ENCODE measurements at places on chromosomes 5 and 9.

GRCh38 chr5:58356662-58357061, 103.2 kb downstream of the PLK2 start:
- DNase-seq, result no peak

DNA sequence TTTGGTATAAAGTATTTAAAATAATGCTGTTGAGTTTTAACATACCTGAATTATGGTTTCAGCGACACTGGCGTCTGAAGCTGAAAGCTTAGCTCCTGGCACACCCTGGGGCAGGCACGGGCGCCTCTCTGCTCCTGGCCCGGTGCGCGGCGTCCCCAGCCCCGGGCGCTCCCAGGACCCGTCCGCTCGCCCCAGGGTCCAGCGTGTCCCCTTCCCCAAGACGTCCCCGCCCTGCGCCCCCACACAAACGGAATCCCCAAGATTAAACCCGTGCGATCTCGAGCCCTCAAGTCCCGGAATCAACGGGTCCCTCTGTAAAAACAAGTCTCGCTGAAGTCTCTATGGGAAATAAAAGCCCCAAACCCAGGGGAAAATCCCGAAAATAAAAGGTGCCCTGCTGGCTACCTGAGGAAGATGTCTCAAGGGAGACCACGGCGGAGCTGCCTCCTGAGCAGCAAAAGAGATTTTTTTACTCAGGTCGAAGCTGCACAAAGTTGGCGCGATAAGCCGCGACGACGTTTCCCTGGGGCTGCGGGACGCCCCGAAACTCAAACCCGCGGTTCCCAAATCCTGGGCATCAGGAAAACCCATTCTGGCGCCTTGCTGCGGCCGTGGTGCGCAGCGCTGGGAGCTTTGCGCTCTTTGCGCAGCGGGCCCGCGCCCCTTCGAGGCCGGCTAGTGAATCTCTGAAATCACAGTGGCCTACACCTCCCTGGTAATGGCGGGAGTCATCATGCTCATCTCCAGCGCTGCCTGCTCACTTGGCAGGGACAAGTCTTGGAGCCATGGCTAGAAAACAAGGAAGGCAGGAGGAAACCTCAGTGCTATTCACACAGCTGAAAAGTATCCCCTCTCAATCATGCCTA, 6.3 kb upstream of the IFNA8 start:
- DNase-seq, result no peak

GRCh38 chr5:108102463-108102862, 279.4 kb downstream of the FBXL17 start:
- DNase-seq, result no peak

GRCh38 chr5:108620516-108620915, 127.2 kb upstream of the FER start:
- no peak for DNase-seq

DNA sequence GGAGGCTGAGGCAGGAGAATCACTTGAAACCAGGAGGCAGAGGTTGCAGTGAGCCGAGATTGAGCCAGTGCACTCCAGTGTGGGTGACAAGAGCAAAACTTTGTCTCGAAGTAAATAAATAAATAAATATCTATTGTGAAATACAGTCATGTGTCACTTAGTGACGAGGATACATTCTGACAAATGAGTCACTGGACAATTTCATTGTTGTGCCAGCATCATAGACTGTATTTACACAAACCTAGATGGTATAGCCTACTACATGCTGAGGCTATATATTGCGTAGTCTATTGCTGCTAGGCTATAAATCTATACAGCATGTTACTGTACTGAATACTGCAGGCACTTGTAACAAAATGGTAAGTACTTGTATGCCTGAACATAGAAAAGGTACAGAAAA, 61.1 kb upstream of the CCL21 start:
- no peak for DNase-seq

DNA sequence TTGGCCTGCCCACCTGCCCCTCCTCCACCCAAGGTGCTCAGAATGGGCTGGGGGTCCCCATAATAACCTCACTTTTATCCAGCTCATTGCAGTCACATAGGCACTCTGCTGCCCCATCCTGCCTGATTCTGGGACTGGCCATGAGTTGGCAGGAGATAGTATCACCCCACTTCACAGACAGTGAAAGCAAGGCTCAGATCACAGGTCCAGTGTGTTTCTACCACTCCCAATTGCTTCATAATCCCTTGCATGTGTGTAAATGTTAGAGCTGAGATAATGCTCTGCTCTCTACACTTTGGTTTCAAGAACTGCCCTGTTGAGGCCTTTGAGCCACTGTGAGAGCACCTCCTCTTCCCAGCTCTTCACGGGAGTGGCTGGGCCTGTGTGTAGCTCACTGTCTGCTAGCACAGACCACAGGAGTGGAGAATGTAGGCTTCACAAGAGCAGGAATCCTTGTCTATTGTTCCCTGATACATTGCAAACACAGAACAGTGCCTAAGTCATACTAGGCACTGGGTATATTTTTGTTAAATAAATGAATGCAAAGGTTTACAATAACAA, 8.4 kb downstream of the PCYOX1L start:
- no peak for DNase-seq

DNA sequence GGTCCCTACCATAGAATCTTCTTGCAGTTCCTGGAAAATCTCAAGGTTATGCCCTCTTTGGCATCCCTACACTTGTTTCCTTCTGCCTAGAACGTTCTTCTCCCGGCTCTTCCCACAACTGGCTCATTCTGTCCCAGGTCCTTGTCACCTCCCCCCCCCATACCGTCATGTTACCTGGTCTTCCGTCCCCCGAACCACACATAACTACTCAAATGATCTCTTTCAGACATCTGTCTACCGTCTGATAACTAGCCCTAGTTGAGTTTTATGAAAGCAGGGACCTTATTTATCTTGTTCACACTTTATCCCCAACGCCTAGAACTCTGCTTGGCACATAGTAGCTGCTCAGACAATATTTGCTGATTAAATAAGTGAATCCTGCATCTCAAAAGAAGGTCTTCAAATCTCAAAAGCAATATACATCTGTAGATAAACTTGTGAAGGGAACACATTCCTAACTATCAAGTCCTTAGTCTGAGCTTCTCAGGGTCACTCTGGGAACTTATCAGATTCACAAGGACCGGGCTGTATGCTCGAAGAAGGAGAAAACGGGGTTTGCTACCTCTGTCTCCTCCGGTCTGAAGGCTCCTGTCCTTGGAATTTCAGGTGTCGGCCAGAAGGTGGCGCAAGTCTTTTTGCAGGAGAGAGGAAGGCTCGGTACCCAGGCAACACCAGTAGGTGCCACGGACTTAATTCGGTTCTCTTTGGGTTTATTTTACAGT, 30.0 kb downstream of the LCP2 start:
- DNase-seq, result peak; percentile 60

DNA sequence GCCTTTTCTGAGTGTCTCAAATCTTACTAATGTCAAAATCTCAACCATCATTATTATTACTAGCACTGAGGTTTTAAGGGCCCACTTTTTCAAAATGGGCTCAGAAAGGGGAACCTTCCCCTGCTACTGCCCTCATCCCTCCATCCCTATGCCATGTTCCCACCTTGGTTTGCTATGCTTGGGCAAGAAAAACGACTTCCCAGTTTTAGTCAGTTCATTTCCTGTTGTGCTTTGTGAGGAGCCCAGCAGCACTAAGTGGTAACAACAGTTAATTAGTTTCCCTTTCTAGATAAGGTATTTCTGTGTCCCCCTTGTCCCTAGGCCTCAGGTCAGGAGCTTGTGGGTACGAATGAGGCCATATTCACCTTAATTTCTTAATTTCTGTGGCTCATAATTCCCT, 595.2 kb downstream of the RAB3C start:
- no peak for DNase-seq

- DNase-seq, result no peak
These were observed 8.9 kb downstream of the DNLZ start for GRCh38 chr9:136354592-136355085.

DNA sequence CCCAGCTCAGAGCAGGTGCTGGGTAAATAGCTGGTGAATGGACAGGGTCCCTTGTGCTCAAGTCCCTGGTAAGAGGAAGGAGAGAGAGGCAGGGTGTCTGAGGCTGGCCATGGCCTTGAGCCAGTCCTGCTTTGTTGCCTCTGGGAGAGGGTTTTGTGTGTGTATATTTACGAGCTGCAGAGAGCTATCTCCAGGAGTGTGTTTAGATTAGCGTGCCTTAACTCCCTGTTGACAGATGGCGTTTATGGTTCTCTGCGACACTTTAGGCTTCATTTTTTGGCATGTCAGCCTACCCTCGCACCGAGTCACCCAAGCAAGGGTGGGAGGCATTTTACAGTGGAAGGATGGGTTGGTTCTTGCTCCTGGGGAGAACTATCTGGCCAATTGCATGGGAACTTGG, 22.2 kb downstream of the HMCN2 start:
- DNase-seq, result no peak

GRCh38 chr9:4084435-4084818, 215.4 kb downstream of the GLIS3 start:
- DNase-seq, result no peak

- no peak for DNase-seq
These were observed 54.6 kb downstream of the LRRC70 start for GRCh38 chr5:62633243-62633642.

DNA sequence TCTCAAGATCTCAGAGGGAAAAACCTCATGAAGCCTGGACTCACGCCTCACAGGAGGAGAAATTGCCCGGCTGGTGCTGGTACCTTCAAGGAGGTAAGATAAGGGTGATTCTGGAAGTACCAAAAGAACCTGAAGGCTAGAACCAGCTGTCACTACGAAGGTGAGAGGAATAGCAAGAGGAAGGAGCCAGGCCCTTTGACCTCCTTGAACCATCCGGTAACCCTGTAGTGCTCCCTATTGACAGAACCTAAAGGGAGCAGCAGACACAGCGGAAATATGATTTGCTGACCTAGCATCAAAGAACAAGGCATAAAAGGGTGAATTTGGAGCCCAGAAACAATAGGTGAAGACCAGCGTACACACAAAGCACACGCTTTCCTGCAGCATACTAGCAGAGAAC, 92.2 kb downstream of the DOCK8 start:
- peak; percentile 9 for DNase-seq

GRCh38 chr9:35858458-35858857, 11.7 kb downstream of the OR13J1 start:
- no peak for DNase-seq

DNA sequence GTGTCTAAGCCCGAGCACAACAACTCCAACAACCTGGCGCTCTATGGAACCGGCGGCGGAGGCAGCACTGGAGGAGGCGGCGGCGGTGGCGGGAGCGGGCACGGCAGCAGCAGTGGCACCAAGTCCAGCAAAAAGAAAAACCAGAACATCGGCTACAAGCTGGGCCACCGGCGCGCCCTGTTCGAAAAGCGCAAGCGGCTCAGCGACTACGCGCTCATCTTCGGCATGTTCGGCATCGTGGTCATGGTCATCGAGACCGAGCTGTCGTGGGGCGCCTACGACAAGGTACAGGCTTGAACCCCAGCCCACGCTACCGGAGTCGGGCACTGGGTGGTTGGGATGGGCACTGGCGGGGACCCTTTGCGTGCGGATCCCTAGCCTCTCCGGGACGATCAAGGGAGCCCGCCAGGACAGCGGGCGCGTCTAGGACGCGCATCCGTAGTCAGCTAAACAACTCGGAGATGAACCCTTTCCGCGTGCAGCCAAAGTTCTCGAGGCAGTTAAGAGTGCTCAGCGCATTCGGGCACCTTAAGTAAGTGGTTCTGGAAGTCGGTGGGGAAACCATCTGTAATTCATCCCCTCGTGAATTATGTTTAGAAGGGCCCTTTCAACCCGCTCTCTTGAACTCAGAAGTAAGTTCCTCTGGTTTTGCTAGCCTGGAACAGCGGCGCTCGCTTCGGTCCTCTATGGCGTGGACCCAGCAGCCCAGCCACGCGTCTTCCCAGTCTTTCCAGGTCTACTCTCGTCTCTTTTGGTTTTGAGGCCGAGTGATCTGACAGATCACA, 1.3 kb downstream of the KCNN2 start:
- DNase-seq, result no peak

GRCh38 chr9:126624912-126625311, 11.2 kb downstream of the LMX1B start:
- DNase-seq, result no peak

- DNase-seq, result no peak
These were observed 253.0 kb downstream of the ICE1 start for GRCh38 chr5:5675511-5675910.

DNA sequence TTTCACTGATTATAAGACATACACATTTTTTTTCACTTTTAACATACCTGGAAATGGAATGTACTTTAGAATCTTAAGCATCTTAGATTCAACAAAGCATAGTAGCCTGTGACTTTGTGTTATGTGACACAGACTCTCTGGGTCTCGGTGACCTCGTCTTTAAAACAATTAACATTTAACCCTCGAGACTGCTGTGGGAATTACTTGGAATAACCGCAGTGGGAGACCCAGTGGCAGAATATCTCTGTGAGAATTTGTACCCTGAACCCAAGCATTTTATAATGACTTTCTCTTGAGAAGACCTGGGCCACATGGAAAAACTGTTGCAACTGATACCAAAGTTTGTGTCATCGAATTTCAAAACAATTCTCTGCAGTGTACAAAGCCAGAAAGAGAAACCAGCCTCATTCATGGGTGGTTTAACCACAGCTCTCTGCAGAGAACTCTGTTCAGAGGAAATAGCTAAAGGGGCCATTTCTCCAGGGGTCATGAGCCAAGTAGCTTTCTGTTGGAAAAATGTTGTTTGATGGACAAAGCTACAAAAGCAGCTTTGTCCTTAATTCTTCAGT, 10.0 kb upstream of the RETREG1 start:
- no peak for DNase-seq

DNA sequence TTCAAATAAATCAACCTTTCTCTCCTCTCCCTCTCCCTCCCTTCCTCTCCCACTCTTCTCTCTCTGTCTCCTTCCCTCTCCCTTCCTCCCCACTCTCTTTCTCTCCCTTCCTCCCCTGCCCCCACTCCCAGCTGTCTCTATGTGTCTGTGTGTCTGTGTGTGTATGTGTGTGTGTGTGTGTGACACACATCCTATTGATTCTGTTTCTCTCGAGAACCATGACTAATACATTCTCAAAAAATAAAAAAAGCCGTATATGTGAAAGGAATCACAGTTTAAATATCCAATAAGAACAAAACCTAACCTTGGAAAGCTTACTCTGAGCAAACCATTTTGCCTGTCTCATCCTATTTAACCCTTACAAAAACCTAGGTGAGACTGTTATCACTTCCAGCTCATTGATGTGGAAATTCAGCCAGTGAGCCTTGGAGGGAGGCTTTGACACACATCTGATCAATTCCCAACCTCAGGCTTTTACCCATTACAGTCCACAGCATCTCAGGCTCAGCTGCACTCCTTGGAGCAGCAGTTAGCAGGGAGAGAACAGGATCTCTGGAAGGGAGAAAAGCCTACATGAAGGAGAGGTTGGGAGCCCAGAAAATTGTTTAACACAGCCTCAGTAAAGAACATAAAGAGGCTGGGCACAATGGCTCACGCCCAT, 8.3 kb downstream of the HSD17B3 start:
- DNase-seq, result no peak
